ENCODE measurements at places on chromosomes 5 and 9. TPM values are rescaled to one million over a fixed set of nuclear protein-coding genes. Genes with fewer than 3 reads are reported as not detected.

GRCh38 chr5:60535198-60535597 is 164.8 kb downstream of the DEPDC1B start:
- no peak for DNase-seq

GRCh38 chr5:39605588-39606575 is 181.1 kb upstream of the DAB2 start:
- no peak for DNase-seq

- no peak for DNase-seq
Observed at GRCh38 chr5:35133186-35133585, 85.4 kb upstream of the AGXT2 start.

DNA sequence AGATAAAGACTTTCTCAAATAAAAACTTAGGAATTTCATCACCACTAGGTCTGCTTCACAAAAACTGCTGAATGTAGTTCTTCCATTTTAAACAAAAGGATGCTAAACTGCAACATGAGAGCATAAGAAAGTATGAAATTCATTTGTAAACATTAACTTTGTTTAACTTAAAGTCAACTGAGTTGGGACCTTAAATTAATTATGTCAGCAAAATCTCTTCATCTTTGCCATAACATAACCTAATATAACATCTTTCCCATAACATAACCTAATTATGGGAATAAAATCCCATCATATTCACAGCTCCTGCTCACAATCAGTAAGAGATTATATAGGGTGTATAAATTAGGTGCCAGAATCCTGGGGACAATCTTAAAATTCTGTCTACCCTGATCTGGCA is 78.8 kb upstream of the PCSK5 start:
- DNase-seq = no peak

Gene CDC20B
- not detected for polyA plus RNA-seq

Gene MARCOL
- polyA plus RNA-seq = not detected

Measured in AG04450 (cell line).